ENCODE measurements at places on chromosomes 11 and 22. TPM values are rescaled to one million over a fixed set of nuclear protein-coding genes. Genes with fewer than 3 reads are reported as not detected.

The NRXN2 gene
- total RNA-seq = 0.83 TPM

The SLC22A9 gene
- 36.3 TPM for total RNA-seq

The OR51Q1 gene
- total RNA-seq = not detected

The ST14 gene
- 85.2 TPM for total RNA-seq

The OR5D18 gene
- total RNA-seq = not detected

The ARHGAP8 gene
- total RNA-seq = 24.0 TPM

The GSTT2B gene
- 1.3 TPM for total RNA-seq

GRCh38 chr11:99256614-99257013 lies 235.9 kb downstream of the CNTN5 start:
- H3K27me3 ChIP-seq = no peaks in the 10 kb centered on the region
- H3K4me3 ChIP-seq = no peak overlapping the region
- H3K27ac ChIP-seq = no peak overlapping the region
- no peak for DNase-seq

- H3K27me3 ChIP-seq = no peaks in the 10 kb centered on the region
- peak; percentile 83 for DNase-seq
- no peak overlapping the region for H3K4me3 ChIP-seq
- H3K27ac ChIP-seq = no peak overlapping the region
These were observed 19.5 kb downstream of the PIK3IP1 start for GRCh38 chr22:31272522-31273446.

- H3K27ac ChIP-seq = peak overlapping the region; percentile 91
- DNase-seq = peak; percentile 93
- no peaks in the 10 kb centered on the region for H3K27me3 ChIP-seq
- H3K36me3 ChIP-seq = no peaks in the 10 kb centered on the region
- H3K4me1 ChIP-seq = peaks cover 77% of the 10 kb centered on the region
These were observed 16.9 kb downstream of the CTNND1 start for GRCh38 chr11:57778318-57779037.

GRCh38 chr11:34621876-34622275 lies 983 bp downstream of the EHF start:
- no peaks in the 10 kb centered on the region for H3K27me3 ChIP-seq
- H3K27ac ChIP-seq = peak overlapping the region; percentile 68
- no peaks in the 10 kb centered on the region for H3K4me1 ChIP-seq
- H3K4me3 ChIP-seq = no peak overlapping the region

- H3K4me3 ChIP-seq = no peak overlapping the region
- peaks cover 11% of the 10 kb centered on the region for H3K4me1 ChIP-seq
These were observed 8.8 kb upstream of the CASTOR1 start for GRCh38 chr22:30297991-30298701.

DNA sequence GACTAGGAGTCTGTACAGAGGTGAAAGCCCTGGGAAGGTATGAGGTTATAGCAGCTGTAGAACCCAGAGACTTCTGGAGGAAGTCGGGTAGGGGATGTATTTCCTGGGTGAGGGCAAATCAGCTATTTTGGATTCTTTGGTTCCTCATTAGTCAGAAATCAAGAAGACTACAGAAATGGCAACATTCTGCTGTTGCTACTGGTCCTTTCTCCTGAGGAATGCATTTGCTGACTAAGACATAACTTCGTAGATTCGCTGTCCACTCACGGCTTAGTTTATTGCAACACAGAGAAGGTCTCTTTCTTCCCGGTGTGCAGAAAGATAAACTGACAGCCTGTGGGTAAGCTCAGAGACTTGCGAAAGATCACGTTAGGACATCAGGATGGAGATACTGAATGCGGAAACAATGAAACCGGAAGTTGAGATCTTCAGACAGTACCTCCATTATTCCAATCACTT lies 25.3 kb upstream of the SESN3 start:
- H3K4me3 ChIP-seq = no peak overlapping the region
- peak; percentile 66 for DNase-seq

GRCh38 chr11:46886211-46886610 lies 32.1 kb downstream of the LRP4 start:
- no peak for DNase-seq
- H3K27me3 ChIP-seq = no peaks in the 10 kb centered on the region
- no peak overlapping the region for H3K4me3 ChIP-seq
- no peaks in the 10 kb centered on the region for H3K4me1 ChIP-seq
- H3K36me3 ChIP-seq = no peaks in the 10 kb centered on the region
- H3K27ac ChIP-seq = no peak overlapping the region

GRCh38 chr11:3228445-3228829 lies 3.8 kb downstream of the MRGPRE start:
- no peak for DNase-seq
- H3K36me3 ChIP-seq = no peaks in the 10 kb centered on the region
- H3K27ac ChIP-seq = no peak overlapping the region
- no peaks in the 10 kb centered on the region for H3K27me3 ChIP-seq
- no peak overlapping the region for H3K4me3 ChIP-seq

DNA sequence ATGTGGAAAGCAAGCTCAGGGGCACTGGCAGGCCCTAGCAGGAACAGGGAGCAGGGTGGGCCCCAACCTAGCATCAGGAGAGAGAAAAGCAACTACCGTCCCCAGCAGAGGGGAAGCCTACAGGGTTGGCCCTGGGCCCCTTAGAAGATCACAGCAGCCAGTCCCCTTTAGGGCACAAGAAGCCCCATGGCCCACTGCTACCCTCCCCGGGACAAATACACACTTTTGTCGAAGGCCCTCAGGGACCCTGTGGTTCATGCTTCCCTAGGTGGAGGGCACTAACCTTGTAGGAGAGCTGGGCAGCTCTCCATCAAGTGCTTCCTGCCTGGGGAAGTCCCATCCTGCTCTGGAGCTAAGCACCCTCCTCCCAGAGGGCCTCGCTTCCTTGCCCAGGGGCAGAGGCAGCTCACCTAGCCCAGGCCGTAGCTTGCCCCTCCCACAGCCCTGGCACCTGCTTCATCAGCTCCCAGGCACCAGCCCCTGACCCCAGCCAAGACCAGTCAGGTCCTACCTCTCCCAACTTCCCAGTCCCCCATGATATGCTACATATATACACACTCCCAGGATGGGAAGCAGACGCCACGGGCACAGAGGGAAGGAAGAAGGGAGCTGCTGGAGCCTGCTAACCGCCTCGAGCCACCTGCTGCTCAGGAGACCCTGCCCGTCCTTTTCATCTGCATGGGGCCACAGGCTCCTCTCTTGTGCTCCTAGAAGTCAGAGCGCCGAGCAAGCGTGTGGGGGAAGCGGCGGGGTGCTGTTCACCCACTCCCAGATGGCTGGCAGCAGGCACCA lies 20.1 kb downstream of the SUN2 start:
- H3K4me3 ChIP-seq = no peak overlapping the region
- H3K36me3 ChIP-seq = no peaks in the 10 kb centered on the region
- H3K27ac ChIP-seq = no peak overlapping the region
- no peaks in the 10 kb centered on the region for H3K27me3 ChIP-seq

- H3K36me3 ChIP-seq = no peaks in the 10 kb centered on the region
- DNase-seq = no peak
- no peak overlapping the region for H3K4me3 ChIP-seq
- H3K27ac ChIP-seq = peak overlapping the region; percentile 64
- no peaks in the 10 kb centered on the region for H3K27me3 ChIP-seq
- peaks cover 22% of the 10 kb centered on the region for H3K4me1 ChIP-seq
These were observed 38.9 kb upstream of the CLMP start for GRCh38 chr11:123233975-123234334.

DNA sequence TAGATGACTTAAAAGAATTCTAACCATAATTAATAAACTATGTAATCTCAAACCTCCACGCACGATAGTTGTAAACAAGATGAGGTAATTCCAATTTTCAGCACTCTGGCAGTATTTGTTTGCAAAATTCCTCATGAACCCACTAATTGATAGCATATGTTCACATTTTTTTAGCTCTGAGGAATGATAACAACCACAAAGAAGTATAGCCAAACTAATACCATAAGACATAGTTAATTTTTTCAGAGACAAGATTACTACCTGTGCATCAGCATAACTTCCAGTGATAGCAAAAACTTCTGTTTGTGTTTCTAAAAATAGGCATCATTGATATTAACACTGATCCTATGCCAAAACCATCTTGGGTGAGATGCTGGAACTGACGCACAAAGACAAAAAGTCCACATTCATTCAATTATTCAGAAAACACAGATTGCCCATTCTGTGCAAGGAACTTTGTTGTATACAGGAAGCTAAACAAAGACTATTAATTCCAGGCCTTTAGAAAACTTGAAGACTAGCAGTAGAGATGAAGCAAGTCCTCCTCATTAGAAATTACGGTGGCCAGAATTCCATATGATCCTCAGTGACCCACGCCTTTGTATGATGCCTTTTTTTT lies 57.7 kb downstream of the PDGFD start:
- no peak overlapping the region for H3K27ac ChIP-seq
- no peak overlapping the region for H3K4me3 ChIP-seq
- no peaks in the 10 kb centered on the region for H3K36me3 ChIP-seq
- no peak for DNase-seq
- no peaks in the 10 kb centered on the region for H3K4me1 ChIP-seq
- H3K27me3 ChIP-seq = no peaks in the 10 kb centered on the region

DNA sequence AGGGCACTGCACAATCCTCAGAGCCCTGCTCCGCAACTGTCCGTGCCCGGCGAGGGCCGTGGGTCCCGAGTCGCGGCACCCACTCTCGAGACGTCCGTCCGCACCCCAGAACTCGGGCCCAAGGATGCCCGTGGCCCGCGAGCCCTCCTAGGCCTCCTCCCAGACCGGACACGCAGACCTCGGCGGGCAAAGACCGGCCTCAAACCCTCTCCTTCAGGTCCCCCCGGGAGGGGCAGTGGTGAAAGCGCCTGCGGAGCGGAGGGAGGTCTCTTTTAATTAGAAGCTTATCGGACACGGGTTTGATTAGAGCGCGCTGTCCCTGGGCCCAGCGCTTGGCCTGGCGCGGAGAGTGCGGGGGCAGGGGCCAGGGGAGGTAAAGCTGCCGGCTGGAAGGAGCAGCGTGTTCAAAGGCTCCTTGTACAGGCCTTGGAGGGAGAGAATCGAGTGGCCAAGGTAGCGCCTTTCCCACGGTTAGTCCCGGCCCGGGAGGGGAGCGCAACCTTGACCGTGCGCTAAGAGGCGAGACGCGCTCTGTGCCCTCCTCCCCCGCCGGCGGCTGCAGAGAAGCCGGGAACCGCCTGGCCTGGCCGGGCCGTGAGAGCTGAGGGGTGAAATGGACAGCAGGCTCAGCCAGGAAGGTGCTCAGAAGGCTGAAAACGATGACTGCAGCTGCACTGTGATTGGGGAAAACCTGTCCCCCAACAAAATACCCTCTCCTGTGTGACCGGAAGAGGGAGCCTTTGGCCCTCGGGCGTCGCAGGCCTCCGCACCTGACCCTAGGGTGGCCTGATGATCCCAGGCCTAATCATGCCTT lies 4.6 kb downstream of the WT1 start:
- H3K27me3 ChIP-seq = peaks cover 98% of the 10 kb centered on the region
- H3K4me3 ChIP-seq = no peak overlapping the region
- no peak for DNase-seq
- peaks cover 34% of the 10 kb centered on the region for H3K4me1 ChIP-seq
- no peaks in the 10 kb centered on the region for H3K36me3 ChIP-seq
- no peak overlapping the region for H3K27ac ChIP-seq

GRCh38 chr11:126192361-126192760 lies 19.1 kb downstream of the RPUSD4 start:
- H3K27ac ChIP-seq = no peak overlapping the region
- no peaks in the 10 kb centered on the region for H3K36me3 ChIP-seq
- no peaks in the 10 kb centered on the region for H3K27me3 ChIP-seq
- H3K4me1 ChIP-seq = no peaks in the 10 kb centered on the region
- no peak overlapping the region for H3K4me3 ChIP-seq
